Thoracic aorta endothelial cell (primary cell): ENCODE measurements at places on chromosomes 3 and 15. TPM values are rescaled to one million over a fixed set of nuclear protein-coding genes. Genes with fewer than 3 reads are reported as not detected.

Gene DNAJA4
- 7.2 and 10.6 TPM in 2 replicates for total RNA-seq

Gene NRG4
- not detected in 2 replicates for total RNA-seq

Gene PTPRG
- 67.4 and 73.9 TPM in 2 replicates for total RNA-seq

Gene CELF6
- 0.07 TPM in 1 of 2 replicates, not detected in the other for total RNA-seq

Gene ARGFX
- not detected in 2 replicates for total RNA-seq
